Spinal cord (tissue), 10 donors: ENCODE measurements at places on chromosomes 1 and 21. TPM values are rescaled to one million over a fixed set of nuclear protein-coding genes. Genes with fewer than 3 reads are reported as not detected.
A peak's percentile ranks its signal among the peaks of the same experiment; 100 is the strongest.

- no peak for DNase-seq
Measured at GRCh38 chr1:182713492-182713891, 29.1 kb upstream of the RGS8 start.

DNA sequence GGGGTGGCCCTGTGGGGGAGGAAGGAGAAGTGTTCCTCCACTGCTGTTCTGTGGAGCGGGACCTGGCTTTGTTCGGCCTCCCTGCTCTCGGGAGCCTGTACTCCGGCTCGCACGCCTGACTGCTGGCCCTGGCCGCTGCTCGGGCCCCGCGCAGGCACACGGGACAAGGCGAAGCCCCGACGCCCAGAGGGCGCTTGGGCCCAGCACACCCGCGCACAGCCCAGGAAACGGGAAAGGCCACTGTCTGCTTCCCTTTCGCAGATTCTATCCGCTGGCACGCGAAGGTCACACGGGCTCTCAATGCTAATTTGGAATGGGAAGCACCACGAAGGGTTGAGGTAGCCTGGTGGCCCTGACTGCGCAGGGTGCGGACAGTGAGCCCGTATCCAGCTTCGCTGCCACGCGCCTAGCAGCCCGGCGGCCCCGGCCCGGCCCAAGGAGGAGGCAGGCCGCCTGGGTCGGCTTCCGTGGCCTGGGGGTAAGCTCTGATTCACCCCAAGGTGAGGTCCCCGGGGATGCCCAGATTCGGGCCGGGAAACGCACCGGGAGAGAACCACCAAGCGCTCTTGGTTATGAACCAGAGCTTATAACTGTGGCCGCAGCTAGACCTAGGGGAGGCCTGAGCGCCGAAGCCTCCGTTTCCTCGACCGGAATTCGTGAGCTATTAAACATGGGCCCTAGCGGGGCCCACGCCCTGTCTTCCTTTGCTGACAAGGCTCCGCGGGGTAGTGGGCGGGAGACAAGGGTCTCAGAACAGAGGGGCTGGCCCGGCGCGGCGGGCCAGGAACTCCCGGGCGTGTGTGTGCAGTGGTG, 19.7 kb upstream of the TBX15 start:
- no peak for DNase-seq

DNA sequence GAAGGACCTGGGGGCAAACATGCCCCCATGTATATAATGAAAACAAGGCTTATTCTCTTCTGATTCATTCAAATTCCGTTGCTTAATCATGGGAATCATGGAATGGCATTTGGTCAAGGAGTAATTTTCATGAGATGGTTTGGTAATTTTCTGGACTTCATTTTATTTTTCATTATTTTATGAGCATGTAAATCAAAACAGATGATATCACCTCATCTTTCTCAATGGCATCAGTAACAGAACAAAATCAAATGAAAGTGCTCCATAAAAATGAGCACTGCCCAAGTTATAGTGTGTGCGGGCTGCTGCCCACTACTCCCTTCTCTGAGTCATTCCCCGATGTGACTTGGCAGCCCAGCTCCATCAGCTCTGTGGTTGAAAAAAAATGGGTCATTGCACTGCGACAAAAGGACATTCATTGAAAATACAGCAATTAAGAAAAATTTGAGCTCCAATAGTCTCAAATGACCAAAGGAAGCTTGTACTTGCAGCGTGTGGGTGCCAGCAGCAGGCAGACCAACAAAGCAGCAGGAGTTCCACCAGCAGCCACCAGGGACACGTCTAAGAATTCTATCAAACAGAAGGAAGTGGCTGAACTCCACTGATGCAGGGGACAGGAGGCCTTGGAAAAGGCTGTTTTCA, 84.3 kb upstream of the VAV3 start:
- no peak for DNase-seq

- no peak for DNase-seq
Measured at GRCh38 chr1:226674892-226675714, 64.0 kb downstream of the ITPKB start.

DNA sequence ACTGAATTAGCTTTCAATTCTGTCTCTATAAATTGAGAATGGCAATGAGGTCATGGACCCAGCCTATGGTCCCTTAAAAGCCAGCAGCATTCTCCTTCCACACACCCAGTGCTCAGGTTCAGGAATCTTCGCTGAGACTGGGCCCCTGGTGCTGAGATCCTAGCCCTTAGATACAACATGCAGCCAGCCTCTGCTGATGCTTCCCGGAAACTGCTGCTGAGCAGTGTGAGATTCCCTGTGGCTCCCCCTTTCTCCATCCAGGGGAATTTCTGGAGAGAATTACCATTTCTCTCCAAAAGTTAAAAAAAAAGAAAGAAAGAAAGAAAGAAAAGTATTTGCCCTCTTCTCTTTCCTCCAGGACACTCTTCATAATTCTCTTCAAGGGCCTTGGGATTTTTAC, 31.7 kb upstream of the RALGPS2 start:
- DNase-seq = no peak

DNA sequence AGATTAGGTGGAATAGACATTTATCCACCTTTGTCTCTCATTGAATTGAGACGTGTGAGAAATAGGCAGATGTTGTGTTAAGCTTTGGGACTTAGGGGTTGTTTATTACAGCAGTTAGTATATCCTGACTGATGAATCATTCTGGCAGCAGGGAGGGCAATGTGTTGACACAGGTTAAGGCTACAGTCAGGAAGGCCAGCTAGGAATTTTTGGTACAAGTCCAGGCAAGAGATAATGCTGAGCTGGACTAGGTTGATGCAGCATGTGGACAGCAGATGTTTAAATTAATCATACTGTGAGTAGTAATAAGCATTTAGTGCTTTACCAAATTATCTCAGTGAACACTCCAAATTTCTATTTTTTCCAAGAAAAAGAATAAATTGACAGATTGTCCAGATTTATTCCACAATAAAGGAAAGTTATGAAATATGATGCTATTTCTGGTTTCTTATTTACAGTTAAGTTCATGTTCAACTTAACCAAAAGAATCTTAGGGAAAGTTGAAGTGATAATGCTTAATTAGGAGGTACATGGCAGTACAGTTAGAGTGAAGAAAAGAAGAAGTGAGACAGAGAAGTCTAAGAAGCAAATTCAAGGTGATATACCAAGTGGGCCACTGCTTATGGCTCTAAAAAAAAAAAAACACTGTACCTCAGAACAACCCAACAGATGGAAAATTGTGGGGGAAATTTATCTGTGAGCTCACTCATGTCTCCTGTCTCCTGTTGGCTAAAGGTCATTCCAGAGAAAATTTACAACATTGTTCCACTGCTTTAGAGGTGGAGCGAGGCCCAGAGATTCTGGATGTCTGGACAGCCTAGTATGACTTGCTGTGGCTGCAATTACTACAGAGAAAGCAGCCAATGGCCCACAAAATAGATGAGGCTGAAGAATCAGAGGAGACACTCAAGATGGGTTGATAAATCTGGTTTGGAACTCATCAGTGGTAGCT, 102.7 kb upstream of the C21orf91 start:
- no peak for DNase-seq

DNA sequence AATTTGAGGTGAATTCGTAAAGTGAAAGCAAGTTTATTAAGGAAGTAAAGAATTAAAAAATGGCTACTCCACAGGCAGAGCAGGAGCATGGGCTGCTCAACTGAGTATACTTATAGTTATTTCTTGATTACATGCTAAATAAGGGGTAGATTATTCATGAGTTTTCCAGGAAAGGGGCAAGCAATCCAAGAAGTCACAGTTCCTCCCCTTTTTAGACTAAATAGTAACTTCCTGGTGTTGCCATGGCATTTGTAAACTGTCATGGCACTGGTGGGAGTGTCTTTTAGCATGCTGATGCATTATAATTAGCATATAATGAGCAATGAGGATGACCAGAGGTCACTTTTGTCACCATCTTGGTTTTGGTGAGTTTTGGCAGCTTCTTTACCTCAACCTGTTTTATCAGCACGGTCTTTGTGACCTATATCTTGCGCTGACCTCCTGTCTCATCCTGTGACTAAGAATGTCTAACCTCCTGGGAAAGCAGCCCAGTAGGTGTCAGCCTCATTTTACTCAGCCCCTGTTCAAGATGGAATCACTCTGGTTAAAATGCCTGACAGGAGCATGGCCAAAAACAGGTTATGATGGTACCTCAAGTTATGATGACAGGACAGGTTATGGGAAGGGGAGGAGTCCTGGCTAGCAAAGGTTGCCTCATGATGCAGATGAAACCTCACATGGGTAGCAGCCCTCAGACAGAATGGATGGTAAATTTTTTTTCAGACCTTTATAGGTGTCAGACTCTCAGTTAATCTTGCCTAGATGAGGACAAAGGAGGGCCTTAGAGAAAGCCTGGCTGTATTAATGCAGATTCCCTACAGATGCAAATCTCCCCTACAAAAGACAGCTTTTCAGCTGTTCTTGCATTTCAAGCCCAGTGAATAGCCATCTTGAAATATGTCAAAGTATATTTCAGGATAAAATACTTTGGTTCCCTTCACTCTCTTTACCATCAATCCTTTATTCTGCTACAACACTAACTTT, 49.7 kb downstream of the SIPA1L2 start:
- DNase-seq = no peak

GRCh38 chr1:20604678-20605077, 15.8 kb downstream of the CDA start:
- DNase-seq = no peak

GRCh38 chr1:210076620-210077019, 138.6 kb downstream of the SYT14 start:
- DNase-seq = no peak

DNA sequence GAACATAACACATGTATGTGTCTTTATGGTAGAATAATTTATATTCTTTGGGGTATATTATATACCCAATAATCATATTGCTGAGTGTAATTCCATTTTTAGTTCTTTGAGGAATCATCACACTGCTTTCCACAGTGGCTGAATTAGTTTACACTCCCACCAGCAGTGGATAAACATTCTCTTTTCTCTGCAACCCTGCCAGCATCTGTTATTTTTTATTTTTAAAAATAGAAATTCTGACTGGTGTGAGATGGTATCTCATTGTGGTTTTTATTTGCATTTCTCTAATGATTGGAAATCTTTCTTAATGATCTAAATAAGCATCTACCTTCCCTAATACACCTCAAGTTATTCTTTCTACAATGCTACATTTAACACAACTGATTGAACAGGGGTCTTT, 346.2 kb upstream of the LYPLAL1 start:
- DNase-seq = no peak

DNA sequence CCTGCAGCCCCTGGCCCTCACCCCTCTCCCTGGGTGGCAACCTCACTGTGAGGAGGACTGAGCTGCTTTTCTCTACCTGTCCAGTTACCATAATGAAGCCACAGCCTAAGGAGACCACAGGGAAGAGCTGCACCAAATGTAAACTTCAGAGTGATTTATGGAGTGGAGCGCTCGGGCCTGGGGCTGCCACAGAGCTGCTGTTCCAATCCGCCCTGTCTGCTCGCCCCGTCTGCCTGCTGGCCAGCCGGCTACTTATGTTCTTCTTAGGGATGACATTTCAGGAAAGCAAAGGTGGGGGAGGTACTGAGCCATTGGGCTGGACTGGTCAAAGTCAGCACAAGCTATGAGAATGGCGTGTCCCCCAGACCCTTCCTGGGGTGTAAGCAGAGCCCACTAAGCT, 17.9 kb downstream of the SYT6 start:
- DNase-seq = no peak

- no peak for DNase-seq
Measured at GRCh38 chr21:36709030-36709867, 10.3 kb downstream of the SIM2 start.

DNA sequence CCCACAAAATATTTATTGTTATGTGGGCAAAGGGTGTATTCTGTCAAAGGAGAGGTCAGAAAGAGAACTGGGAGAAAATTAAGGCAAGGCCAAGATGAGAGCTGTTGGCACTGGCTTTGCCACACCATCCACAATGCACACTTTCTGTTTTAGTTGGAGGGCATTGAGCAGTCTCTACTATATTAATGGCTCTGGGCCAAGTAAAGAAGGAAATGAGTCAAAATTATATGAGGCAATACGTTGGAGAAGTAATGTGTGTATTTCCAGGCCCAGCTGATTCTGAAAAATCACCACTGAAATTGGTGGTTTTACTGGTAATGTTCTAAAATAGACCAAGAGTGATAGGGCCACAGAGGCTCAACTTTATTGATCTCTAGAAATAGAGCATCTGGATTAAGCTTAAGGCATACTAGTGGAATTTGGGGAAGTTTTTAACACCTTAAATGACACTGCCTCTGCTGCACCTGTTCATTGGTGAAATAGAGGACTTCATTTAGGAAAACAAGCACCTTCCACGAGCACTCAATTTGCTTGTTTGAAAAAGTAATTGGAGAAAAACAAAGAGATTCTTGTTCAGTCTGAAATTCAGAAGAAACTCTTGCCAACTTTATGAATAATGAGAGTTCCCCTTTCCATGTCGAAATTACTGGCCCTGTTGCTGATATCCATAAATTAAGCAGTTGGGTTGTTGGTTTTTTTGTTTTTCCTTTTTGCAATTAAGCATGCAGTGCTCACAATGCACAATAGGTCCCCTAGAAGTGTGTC, 424.9 kb downstream of the ADGRL2 start:
- DNase-seq = no peak

- no peak for DNase-seq
Measured at GRCh38 chr1:17923666-17924065, 168.5 kb downstream of the ACTL8 start.

GRCh38 chr1:77948841-77949424, 29.9 kb downstream of the FUBP1 start:
- DNase-seq = peak; percentile 14

DNA sequence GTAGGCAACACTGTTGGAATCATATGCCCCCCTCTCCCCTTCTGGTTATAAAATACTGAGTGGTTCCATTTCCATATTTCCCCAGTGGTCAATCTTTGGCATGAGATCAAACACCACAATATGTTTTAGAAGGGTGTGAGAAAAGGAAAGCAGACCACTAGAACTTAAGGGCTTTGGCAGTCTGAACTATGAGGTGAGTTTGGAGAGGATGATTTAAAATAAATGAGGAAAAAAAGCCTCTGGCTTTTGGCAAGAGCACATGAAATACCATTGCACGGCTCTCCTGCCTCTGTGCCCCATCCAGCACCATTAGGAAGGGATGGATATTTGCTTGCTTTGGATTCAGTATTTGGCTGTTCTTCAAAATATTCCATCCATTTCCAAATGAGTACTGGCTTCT, 339.5 kb upstream of the C1orf87 start:
- no peak for DNase-seq

GRCh38 chr1:183093066-183093668, 69.9 kb downstream of the LAMC1 start:
- no peak for DNase-seq

The FAM78B gene
- polyA plus RNA-seq = 15.3 TPM
